Activated CD4-positive, alpha-beta T cell treated with anti-CD3 and anti-CD28 coated beads for 24 hours (primary cell): ENCODE measurements at places on chromosomes 7 and 10.

GRCh38 chr10:18423058-18423637, 228.2 kb downstream of the NSUN6 start:
- no peak for DNase-seq

- no peak for DNase-seq
Observed at GRCh38 chr10:60417024-60417423, 27.3 kb upstream of the ANK3 start.

GRCh38 chr10:62755662-62756653, 48.6 kb upstream of the ADO start:
- DNase-seq = no peak

DNA sequence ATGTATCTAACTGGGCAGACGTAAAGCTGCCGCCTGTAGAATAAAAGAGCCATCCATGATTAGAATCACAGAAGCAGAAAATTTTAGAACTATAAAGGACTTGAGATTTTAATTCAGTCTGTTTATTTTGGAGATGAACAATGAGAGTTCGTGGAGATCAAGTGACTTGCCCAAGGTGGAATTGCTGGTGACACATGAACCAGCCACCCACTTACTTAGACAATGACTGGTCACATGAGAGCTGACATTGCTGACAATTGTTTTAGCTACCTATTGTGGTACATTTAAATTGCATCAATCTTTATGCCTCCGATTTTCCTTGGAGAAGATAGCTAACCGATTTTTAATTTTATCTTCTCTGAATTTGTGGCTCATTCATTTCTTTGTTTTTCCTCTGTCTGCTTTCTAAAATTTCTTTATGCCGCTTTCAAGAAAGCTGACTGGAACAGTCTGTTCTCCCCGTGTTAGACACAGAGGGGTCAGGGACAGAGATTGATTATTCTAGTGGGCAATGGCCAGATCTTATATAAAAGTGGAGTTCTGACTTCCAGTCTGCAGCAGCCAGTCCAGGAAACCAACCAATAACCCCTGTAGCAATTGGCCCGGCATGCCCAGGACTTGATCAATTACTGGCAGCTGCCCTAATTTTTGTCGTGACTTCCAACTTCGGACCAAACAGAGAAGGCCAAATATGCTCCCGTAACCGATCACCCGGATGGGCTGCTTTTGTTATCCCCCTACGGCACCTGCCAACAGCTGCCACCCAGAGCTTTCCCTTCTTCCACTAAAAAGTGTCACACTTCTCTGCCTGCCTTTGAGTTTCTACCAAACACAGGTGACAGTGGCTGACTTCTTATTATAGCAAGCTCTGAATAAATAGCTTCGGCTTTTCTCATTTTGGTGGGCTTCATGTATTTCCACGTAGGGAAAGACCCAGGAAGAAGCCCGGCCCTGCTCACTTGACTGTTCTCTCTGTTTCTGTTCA, 241.6 kb downstream of the CAMK1D start:
- no peak for DNase-seq

- no peak for DNase-seq
Observed at GRCh38 chr10:118102121-118102520, 55.4 kb upstream of the RAB11FIP2 start.

DNA sequence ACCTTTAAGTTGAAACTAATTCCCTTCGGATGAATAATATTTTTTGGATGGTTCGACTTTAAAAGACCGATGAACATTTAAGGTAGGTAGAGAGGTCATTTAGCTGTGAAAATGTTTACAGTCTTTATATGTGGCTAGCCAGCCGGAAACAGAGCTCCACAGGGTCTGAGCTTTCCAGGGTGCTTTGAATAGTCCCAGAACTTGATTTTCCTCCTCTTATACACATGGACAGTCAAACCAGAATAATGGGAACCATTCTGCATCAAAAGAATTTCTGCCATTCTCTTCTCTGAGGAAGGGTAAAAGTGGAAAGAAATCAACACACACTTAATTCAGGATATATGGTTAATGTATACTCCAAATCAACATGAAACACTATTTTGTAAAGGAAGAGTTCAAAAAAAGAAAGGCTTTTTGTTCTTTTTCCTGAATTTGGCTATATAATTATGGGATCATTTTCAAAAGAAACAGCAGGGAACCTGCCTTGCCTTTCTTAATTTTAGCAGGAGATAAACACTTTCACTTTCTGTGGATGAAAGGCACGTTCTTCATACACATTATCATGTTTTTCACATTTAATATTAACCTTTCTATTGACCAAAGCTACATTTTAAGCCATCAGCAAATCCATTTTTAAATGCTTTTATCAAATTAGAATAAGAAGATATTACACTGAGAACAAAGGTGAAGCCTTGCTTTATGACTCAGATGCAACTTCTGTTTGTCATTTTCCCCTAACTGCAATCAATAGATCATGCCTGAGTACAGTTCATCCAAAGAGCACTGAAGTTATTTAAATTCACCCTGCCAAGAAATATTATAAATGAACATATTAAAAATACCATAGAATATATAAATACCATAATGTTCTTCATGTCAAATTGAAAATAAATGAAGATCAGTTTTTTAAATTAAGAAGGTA, 307.3 kb downstream of the THSD7A start:
- no peak for DNase-seq

- no peak for DNase-seq
Observed at GRCh38 chr10:101784558-101784957, 1.3 kb upstream of the NPM3 start.

GRCh38 chr7:73717025-73717807, 2.3 kb downstream of the STX1A start:
- DNase-seq = no peak

GRCh38 chr7:16688249-16688648, 42.3 kb downstream of the BZW2 start:
- no peak for DNase-seq

GRCh38 chr10:58704671-58705141, 192.0 kb downstream of the BICC1 start:
- no peak for DNase-seq

GRCh38 chr10:97517778-97518300, 19.1 kb downstream of the UBTD1 start:
- DNase-seq = no peak

DNA sequence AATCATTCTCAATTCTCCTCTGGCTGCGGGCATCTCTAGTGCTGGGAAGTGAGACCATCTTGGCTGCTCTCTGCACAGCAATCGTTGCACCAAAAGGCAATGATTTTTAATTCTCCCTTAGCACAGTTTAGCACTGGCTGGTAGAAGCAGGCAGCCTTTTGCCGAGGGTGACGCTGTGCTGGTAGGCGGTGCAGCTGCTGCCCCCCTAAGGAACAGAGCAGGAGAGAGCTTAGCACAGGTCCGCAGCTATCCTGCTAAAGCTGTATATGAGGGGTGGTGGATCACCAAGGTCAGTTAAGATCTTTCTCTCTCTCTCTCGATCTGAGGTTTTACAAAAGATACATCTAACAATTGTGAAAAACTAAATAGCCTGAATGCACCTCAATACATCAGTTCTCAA, 390.1 kb downstream of the GATA3 start:
- peak; percentile 7 for DNase-seq

DNA sequence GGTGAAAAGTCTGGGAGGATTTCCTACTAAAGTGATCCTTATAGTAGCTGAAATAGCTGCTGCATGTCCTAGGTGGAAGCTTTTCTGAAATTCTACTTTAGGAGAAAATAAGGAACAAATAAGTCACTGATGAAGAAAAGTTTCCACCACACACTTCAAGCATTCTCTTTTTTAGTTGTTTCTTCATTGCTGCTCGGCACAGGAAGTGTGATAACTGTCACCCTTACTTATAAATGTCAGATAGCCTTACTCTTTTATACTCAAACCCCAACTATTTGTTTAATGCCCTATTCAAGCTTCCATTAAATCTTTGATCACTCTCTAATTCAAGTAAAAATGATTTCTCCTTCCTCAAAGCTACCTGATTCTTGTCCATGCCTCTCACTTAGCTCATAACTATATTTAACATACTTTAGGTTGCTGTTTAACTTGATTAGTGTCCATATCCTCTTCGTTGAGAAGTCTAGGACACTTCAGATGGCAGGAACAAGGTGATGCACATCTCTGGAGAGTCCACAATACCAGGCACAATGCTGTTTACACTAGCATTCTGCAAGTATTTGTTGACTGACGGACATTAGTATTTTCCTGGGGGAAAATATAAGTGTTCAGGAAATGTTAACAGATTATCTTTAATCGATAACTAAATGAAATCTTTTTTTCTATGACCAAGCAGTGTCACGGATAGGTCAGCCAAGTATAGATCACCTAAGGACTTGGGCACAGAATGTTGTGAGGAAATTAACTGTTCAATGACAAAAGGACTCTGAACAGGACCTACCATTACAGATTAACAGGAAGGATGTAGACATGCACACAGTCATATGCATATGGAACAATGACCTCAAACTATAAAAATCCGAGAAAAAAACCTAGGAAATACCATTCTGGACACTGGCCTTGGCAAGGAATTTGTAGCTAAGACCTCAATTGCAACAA, 67.4 kb downstream of the ZNF438 start:
- DNase-seq = no peak
